ENCODE measurements at places on chromosomes 16 and 17.
A peak's percentile ranks its signal among the peaks of the same experiment; 100 is the strongest.

DNA sequence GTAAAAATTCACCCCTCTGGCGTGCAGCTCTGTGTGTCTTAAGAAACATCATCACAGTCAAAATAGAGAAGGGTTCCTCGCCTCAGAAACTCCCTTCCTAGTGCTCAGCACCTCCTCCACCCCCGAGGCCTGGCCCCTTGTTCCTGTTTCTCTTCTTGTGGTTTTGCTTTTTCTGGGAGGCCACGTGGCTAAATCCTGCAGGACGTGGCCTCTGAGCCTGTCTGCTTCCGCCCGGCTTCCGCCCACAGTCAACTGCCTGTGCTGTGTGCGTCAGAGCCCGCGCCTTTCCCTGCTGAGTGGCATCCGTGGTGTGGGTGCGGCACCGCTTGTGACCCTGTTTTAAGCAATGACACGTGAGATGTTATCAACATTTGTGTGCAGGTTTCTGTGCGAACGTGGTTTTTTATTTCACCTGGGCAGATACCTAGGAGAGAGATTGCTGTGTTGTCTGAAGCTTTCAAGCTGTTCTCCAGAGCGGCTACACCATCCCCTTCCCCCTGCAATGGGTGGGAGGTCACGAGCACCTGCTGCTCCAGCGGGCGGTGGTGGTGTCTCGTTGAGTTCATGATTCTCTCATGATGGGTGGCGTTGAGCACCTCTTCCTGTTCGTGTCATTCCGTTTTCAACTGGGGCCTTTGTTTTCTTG lies 21.7 kb downstream of the ACSF3 start:
- no peak for DNase-seq

- DNase-seq, result no peak
Measured at GRCh38 chr17:37111329-37111728, 162.6 kb downstream of the AATF start.

DNA sequence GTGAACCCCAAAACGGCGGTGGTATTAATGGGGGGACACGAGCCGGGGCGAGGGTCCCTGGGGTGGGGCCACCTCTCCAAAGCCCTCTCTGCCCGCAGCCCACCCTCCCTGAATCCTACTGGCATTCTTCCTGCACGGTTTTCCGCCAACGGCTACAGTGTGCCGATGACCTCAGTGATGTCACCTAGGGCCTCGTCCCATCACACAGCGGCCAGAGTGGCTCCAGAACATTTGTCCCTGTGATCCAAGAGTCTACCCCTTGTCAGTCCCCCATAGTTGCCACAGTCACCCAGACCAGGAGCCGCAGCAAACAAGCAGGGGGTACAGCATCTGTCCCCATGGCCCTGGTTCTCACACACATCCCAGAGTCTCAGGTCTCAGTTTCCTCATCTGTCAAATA lies 13.9 kb downstream of the ZFPM1 start:
- no peak for DNase-seq

GRCh38 chr17:61459142-61459809 lies 7.1 kb downstream of the TBX4 start:
- no peak for DNase-seq

DNA sequence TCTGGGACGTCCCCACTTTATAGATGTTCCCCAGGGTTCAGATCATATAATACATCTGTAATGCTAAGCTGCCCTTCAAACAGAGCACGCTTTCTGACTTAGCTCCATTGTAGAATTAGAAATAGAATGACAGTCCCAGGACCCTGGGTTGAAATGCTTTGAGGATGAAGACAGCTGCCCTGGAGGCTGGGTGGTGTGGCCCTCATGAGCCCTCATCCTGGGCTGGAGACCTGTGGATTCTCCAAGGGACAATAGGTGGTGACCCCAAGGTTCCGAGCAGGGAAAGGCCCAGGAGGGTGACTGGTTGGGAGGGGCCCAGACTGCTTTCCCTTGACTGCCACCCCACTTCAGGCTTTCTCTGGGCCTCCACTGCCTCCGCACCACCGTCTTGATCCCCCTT lies 59.0 kb downstream of the CRISPLD2 start:
- no peak for DNase-seq

- no peak for DNase-seq
Measured at GRCh38 chr17:70786081-70786480, 616.7 kb downstream of the KCNJ2 start.

GRCh38 chr16:31010585-31011325 lies at the start of gene STX1B:
Gene STX1B, minus strand, starts transcription at chr16:31010638. Its CDS starts 242 bp downstream, at chr16:31010396.
- peak; percentile 60 for DNase-seq

- DNase-seq, result no peak
Measured at GRCh38 chr17:74362810-74363498, 1.3 kb upstream of the BTBD17 start.

DNA sequence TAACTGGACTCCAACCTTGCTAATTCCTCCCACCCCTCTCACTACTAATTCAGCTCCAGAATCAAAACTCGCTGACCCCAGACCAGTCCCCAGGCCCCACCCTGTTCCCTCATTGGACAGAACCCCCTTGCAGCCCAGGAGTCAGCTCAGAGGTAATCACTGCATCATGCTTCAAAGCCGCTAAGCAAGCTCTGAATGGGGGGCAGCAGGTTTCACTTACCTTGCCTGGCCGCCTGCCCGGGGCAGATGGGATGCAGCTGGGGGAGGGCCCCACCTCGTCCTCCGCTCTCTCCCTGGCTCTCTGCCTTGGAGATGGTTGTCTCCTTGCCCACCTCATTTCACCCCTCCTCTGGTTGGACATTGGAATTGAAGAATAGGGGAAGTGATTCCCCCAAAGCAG lies 4.8 kb upstream of the NGFR start:
- DNase-seq, result no peak

- no peak for DNase-seq
Measured at GRCh38 chr17:43200127-43200526, 11.5 kb upstream of the TMEM106A start.

DNA sequence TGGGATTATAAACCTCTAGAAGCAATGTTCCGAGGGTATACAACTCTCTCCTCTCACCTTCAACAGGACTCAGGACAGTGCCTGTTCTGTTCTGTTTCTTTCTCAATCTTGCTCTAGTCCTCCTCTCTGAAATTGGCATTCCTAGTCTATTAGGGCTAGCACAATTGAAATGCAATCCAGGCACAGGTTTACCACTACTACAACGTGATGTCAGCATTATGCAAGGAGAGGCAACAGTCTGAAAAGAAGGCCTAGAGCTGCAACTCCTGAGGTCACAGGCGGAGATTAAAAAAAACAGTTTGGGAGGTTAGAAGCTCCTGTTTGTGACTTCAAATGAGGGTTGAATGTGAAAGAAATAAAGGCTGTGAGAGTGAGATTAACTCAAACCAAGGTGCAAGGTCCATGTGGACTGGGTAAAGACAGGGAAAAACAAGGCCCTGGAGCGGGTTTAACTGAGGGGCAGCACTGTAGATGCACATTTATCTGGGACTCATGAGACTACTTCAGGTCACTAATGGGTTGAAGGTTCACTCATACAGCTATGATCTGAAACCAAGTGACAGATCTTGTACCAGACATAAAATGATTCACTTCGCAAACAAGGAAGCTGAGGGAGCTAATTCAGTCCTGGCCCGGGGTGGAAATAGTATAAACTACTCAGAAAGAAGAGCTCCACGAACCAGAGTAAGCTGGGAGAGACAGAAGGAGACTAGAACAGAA lies 16.8 kb downstream of the AMFR start:
- DNase-seq, result no peak

- no peak for DNase-seq
Measured at GRCh38 chr16:71883168-71883848, 674 bp downstream of the ZNF821 start.

DNA sequence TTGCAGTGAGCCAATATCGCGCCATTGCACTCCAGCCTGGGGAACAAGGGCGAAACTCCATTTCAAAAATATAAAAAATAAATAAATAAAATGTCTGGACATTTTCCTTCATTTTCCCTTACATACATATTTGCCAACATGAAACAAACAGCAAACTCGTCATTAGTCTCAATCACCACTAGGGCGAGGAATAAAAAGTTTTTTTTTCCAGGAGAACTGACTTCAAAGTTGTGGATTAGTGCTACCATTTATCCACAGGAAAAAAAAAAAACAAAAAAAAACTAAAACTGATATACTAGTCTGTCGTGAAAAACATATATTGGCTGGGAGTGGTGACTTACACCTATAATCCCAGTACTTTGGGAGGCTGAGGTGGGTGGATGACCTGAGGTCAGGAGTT lies 77.0 kb upstream of the MTMR4 start:
- no peak for DNase-seq

GRCh38 chr16:47461598-47462266 lies 601 bp downstream of the PHKB start:
- DNase-seq, result no peak

GRCh38 chr16:1884889-1885288 lies 12.9 kb upstream of the MEIOB start:
- no peak for DNase-seq

GRCh38 chr17:15891318-15891717 lies 53.6 kb upstream of the ADORA2B start:
- DNase-seq, result no peak

DNA sequence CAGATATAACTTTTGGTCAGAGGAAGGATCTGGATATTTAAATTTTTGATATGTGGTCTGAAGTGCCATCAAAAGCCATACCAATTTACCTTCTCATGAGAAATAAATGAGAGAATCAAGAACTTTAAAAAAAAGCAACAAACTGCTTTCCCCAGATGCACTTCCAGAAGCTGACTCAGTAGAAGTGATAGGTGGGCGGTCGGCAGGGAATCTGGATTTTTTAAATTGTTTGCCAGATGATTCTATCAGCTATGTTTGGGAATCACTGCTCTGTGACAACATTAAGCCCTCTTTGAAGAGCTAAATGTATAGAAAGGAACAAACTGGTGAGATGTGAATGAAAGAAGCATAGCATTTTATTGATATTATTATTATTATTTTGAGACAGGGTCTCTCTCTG lies 19.2 kb downstream of the CDH3 start:
- no peak for DNase-seq

GRCh38 chr17:56009795-56010651 lies 143.3 kb upstream of the ANKFN1 start:
- DNase-seq, result no peak

DNA sequence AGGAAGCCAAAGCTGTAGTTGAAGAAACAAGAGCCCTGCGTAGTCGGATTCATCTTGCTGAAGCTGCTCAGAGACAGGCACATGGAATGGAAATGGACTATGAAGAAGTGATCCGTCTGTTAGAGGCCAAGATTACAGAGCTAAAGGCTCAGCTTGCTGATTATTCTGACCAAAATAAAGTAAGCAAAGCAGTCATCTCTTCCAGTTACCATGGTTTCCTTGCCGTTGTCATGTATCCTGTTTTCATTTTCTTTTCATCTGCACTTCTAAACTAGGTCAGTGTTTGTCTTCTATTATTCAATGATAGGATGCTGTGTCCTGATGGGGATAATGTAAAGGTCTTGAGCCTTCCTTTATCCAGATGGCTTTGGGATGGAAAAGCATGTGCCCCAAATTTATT lies 104.3 kb downstream of the STXBP4 start:
- no peak for DNase-seq

DNA sequence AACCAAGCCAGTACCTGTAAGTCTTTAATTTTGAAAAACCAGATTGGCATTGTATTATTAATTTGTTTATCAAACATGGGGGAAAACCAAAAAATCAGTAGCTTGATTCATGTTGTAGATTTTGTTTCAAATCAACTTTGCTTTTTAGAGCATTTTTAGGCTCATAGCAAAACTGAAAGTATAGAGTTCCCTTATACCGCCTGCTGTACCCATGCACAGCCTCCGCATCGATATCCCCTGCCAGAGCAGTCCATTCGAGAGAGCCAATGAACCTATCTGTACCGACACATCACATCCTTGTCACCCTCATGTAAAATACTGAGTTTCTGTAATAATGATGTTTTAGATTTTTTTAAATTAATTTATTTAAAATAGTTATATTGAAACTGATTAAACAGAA lies 16.2 kb upstream of the MRC2 start:
- DNase-seq, result no peak

- DNase-seq, result no peak
Measured at GRCh38 chr17:64358261-64358788, 32.3 kb downstream of the PECAM1 start.

DNA sequence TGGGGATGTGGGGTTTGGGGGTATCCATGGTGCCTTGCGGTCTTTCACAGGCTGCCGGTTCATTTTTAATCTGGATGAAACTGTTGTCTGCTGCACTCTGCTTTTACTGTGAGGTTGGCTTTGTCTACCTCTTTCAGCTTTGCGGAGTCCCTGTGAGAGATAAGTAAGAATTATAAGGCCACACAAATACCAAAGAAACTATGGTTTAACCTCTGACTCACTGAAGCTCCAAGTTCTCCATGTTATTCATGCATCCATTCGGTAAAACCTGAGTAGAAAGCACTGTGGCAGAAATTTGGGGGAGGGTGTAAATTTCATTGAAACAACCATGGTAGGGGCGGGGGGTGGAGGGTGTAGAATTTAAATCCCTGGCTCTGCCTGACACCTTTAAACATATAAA lies 30.5 kb downstream of the KIAA0753 start:
- no peak for DNase-seq

DNA sequence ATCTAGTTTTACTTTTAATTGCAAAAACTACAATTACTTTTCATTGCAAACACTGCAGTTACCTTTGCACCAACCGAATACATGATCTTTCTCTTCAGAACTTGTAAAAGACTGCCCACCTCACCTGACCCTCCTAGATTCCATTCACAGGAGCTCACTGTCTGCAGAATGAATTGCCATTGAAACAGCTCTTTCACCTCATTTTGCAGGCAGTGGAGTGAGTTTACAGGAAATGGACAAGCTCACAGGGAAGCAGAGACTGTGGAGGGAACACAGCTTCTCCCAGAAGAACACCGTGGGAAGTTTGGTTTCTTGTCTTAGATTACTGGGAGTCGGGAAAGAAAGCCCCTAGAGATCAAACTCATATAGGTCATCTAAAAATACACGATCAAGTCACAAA lies 439.7 kb upstream of the RBFOX1 start:
- no peak for DNase-seq

GRCh38 chr17:17766077-17766743 lies 70.6 kb downstream of the SREBF1 start:
- DNase-seq, result no peak

DNA sequence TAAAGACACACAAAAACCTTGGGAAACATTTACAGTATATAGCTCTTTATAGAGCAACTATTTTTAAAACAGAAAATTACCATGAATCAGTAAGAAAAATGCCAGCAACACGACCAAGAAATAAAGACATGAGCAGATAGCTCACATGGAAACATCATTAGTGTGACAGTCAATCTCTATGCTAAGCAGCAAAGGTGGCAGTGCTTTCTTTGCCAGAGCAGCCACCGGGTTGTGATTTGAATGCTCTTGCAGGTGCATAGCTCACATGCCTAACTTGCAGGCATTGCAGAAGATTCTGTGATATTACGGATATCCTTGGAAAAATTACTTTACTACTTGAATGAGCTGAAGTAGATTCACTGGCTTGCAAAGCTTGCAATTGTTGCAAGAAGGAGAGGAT lies 652.9 kb upstream of the C16orf82 start:
- DNase-seq, result no peak

DNA sequence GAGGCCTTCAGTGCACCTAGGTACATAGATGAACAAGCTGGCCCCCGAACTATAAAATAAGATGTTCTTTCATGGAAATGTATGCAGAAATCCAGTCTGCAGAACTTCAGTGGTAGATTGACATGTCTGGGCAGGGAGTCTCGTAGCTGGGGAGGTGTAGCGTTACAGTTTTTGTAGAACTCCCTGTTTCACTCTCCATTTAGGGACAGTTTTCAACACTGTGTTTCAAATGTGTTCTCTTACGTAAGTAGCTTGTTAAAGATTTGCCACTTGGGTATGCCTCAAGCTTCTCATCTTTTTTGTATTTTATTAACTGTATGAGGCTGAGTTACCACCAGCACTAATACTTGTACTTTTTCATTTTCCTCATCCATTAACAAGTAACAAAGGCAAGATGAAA lies 46.6 kb downstream of the PLD6 start:
- no peak for DNase-seq

Data from cerebellar nuclear complex (tissue), 1 donor.